Naive thymus-derived CD8-positive, alpha-beta T cell (primary cell): ENCODE measurements at places on chromosomes 1 and 21. TPM values are rescaled to one million over a fixed set of nuclear protein-coding genes. Genes with fewer than 3 reads are reported as not detected.

Gene LCE2C
- not detected for polyA plus RNA-seq

Gene CELF3
- polyA plus RNA-seq = not detected

Gene AMY1A
- not detected for polyA plus RNA-seq

Gene LEFTY2
- polyA plus RNA-seq = 0.19 TPM

Gene GREM2
- polyA plus RNA-seq = 0.08 TPM

Gene ETNK2
- 3.8 TPM for polyA plus RNA-seq

Gene EPS8L3
- not detected for polyA plus RNA-seq
